ENCODE measurements at places on chromosomes 5 and 9.

DNA sequence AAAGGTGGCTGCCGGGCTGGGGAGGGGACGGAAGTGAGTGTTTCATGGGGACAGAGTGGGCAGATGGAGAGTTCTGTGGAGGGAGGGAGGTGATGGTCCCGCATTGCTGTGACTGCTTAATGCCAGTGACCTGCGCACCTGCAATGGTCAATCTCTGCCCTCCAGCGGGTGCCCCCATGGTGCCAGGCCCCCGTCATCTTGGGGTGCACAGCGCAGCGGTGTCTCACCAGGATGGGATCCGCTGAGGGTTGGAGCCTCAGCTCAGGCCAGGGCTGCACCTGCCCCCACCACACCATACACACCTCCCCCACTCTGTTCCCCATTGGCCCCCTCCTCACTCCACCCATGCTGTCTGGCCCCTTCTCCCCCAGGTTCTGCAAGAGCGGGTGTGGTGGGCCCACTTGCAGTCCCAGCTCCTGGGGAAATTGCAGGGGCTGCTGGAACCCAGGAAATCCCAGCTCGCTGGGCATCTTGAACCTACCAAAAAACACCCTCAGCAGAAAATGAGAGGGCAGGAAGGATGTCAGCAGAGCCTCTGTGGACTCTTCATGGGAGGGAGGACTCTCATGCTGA, 12.1 kb upstream of the CAMSAP1 start:
- DNase-seq, result no peak

DNA sequence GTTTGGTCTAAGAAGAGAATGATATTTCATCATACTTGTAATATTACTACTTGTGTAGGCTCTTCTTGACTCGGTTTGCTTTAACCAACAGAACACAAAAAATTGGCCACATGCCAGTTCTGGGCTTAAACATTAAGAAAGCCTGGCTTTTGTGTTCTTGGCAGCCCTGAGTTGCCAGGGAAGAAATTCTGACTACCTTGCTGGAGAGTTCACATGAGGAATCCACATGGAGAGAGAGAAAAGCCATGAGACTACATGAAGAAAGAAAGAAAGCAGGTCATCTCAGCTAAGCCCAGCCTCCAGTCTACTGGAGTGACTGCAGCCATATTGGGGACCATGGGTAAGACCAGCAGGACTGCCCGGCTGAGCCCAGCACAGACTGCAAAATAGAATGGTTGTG, 524.8 kb downstream of the RAB3C start:
- no peak for DNase-seq

DNA sequence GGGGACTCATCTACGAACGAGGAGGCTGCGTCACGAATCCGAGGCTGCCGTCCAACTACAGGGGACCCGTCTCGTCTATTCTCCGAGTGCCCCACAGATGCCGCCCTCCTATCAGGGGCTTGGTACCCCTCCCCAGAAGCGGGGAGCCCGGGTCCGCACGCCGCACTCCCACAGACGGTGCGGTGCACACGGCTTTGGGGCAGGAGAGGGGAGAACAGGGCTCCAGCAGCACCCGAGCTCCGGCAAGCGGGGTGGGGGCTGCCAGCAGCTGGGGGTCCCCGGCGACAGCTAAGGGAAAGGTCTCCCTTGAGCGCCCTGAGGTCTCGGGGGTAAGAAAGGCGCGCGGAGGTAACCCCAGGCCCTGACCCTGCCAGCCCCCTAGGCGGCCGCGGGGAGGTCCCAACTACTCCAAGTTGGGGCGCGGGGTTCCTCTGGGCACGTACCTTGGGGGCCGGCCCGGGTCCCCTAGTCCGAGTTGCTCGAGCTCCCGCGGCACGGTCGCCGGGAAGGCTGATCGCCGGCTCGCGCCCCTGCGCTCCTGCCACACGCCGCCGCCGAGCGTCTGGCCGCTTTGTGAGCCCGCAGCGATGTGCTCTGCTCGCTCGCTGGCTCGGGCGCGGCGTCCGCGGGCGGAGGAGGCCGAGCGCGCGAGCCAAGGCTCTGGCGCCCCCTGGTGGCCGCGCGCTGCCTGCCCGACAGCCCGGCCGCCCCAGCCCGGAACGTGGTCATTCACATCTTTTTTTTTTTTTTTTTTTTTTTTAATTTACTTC, at the start of gene SPOCK1:
Gene SPOCK1, minus strand, starts transcription at position 591 of the 770 bp plus-strand sequence.
- peak; percentile 49 for DNase-seq

- no peak for DNase-seq
These were observed 262.2 kb downstream of the IRX2 start for GRCh38 chr5:2489306-2489705.

- no peak for DNase-seq
These were observed 59.5 kb downstream of the PTBP3 start for GRCh38 chr9:112273876-112274275.

Measured in stimulated activated CD4-positive, alpha-beta T cell treated with anti-CD3 and anti-CD28 coated beads, Interleukin-1b, Interleukin-23, amount 100 ng/mL, for 48 hours (primary cell).